ENCODE measurements at places on chromosomes 1 and 21.

DNA sequence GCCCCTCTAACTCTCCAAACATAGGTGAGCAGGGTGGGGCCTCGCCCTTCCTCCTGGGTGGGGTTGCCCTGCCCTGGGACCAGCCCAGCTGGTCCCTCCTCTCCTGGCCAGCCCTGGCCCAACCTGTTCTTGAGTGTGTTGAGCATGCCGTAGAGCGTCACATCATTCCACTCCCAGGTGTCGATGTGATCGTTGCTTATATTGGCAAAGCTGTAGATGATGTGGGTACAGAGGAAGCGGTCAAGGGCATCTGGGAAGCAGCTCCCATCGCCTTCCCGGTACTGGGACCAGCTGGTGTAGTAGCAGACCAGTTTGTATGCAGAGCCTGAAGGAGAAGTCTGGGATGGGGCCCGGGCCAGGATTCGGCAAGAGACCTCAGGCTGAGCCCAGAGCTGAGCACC lies 1.4 kb downstream of the CHI3L1 start:
- no peak for DNase-seq

GRCh38 chr1:175520186-175520585 lies 223.2 kb downstream of the TNR start:
- DNase-seq, result no peak

DNA sequence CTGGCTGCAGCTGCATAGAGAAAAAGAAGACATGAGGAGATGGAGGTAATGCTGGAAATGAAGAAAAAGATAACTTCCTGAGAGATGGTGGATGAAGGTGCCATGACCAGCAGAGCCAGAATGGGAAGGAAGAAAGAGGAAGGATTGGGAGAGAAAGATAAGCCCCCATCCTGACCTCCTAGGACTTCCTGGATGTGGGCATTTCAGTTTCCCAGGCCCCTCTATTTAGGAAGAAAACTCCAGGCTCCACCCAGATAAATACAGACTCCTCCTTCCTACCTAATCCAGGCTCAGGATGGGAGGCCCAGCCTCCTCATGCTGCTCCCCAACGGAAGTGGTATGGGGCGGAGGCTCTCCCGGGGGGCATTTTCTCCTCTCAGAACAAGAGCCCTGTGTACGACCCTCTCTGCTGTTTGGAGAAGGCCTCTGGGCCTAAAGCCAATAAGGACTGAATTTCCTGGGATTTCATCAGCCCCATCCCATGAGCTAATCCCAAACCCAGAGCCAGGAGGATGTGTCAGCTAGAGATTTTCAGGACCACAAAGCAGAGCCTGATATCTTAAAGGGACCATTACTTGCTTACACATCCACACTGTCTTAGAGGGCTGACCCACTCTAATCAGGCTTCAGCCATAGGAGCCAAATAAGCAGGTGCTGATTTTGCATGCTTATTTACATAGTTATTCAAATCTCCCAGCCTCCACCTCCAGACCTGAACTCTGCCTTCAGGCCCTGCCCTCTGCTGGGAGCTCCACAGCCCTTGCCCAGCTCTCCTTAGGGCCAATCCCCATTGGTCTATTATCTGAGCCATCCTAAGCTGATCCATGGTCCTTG lies 5.1 kb upstream of the ARHGEF2 start:
- DNase-seq, result peak; percentile 68

- DNase-seq, result no peak
These were observed 59.6 kb downstream of the CAPZB start for GRCh38 chr1:19425646-19426239.

DNA sequence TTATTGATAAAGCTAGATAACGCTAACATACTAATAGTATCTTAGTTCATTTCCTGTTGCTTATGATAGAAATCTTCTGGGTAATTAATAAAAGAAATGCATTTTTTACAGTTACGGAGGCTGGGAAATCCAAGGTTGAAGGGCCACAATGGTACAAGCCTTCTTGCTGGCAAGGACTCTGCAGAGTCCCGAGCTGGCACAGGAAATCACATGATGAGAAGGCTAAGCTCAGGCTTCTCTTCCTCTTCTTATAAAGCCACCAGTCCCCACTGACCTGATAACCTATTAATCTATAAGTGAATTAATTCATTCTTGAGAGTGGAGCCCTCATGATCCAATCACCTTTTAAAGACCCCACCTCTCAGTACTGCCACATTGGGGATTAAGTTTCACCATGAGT lies 82.6 kb downstream of the GPR161 start:
- DNase-seq, result peak; percentile 54

DNA sequence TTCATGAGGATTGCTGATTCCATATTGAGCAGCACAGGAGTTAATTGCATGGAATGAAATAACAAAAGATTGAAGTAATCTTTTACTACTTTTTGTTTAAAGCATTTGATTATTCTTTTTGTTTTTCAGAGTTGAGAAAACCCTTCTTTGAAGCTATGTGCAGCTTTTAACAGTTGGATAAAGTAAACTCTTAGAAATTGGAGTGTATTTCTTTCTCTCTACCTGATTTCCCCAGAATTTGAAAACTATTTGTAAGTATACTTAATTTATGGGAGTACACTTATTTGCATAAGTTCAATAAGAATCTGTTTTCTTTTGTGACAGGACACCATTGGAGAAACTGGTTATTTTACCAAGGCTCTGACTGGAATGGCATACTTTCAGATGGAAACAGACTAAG lies 133.6 kb downstream of the TRIM33 start:
- DNase-seq, result no peak

- DNase-seq, result no peak
These were observed 5.1 kb upstream of the SPATC1L start for GRCh38 chr21:46189213-46189958.

DNA sequence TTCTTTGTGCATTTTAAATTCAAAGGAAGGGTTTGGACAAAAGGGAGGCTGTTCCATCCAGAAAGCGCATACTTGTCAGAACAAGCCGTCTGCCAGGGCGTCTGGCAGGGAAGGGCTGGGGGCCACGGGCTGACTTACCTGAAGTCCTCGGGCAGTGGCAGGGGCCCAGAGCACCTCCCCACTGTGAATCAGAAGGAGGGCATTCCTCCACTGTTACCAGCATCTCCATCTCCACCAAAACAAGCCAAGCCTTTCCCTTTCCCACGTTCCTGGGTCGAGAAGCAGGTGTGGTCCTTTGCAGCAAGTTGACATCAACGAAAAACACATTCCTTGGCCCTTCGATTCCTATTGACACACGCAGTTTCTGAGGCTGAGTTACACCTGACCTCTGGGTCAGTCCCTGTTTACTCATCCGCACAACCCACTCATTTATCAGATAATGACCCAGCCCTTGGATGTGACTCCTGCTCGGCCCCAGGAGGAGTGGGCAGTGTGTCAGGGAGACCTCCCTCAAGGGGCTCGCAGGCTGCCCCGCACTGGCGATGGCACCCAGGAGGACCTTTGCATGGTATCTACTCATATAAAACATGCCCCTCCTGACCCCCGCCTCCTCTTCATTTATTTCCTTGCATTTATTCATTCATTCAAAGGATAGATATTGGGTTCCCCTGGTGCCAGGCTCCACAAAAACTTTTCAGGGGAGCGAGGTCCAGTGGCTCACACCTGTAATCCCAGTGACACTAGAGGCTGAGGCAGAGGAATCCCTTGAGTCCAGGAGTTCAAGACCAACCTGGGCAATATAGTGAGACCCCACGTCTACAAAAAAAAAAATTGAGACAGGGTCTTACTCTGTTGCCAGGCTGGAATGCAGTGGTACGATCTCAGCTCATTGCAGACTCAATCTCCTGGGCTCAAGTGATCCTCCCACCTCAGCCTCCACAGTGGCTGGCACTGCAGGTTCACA lies 60.2 kb downstream of the TOMM20 start:
- no peak for DNase-seq

- peak; percentile 39 for DNase-seq
These were observed 78.0 kb upstream of the IPO9 start for GRCh38 chr1:201750934-201751333.

GRCh38 chr1:18547460-18547859 lies 66.7 kb downstream of the KLHDC7A start:
- no peak for DNase-seq

DNA sequence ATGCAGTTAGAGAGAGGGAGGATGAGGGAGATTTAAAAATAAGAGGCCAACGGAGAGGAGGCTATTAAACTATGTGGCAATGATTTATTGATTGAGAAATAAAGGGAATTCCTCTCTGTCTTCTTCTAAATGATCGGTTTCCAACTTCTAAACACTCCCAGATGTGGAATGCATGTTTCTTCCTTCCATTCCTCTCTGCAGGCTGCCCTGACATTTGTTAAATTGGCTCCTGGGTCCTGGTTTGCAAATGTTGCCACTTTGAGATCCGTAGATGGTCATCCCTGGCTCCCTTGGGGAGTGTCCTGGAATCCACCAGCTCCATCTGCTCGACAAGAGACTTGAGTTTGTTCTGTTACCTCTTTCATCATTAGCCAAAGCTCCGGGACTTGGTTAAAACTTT lies 10.3 kb upstream of the C1orf198 start:
- no peak for DNase-seq

GRCh38 chr1:236395947-236396664 lies 2.0 kb downstream of the EDARADD start:
- peak; percentile 16 for DNase-seq

- peak; percentile 53 for DNase-seq
These were observed 242.6 kb upstream of the CXADR start for GRCh38 chr21:17270229-17270628.

All from hematopoietic multipotent progenitor cell treated with erythropoietin and hydrocortisone succinate and interleukin-3 and kit ligand, for 6 days (in vitro differentiated cells).